ENCODE measurements at places on chromosomes 7 and 10.

DNA sequence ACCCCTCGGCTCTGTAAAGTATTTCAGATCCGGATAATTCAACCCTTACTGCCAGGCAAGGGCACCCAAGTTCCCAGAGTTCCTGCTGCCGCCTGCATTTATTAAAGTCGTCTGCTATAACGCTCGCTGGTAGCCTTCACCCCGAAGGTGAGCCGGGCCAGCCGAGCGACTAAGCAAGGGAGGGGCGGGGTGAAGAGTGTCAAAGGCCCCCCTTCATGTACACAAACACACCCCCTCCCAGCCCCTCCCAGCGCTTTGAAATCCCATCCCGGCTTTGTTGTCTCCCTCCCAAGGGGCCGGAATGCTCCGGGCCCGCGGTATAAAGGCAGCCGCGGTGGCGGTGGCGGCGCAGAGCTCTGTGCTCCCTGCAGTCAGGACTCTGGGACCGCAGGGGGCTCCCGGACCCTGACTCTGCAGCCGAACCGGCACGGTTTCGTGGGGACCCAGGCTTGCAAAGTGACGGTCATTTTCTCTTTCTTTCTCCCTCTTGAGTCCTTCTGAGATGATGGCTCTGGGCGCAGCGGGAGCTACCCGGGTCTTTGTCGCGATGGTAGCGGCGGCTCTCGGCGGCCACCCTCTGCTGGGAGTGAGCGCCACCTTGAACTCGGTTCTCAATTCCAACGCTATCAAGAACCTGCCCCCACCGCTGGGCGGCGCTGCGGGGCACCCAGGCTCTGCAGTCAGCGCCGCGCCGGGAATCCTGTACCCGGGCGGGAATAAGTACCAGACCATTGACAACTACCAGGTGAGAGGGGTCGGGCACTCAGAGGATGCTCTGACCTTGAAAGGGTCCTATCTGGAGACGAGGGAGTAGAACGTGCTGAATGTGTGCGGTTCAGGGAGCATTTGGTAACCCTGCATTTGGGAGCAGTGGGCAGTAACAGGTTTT lies at the start of gene DKK1:
Gene DKK1, plus strand, starts transcription at position 349 of the 889 bp plus-strand sequence. Its CDS starts 154 bp downstream, at position 503.
- no peak for DNase-seq

DNA sequence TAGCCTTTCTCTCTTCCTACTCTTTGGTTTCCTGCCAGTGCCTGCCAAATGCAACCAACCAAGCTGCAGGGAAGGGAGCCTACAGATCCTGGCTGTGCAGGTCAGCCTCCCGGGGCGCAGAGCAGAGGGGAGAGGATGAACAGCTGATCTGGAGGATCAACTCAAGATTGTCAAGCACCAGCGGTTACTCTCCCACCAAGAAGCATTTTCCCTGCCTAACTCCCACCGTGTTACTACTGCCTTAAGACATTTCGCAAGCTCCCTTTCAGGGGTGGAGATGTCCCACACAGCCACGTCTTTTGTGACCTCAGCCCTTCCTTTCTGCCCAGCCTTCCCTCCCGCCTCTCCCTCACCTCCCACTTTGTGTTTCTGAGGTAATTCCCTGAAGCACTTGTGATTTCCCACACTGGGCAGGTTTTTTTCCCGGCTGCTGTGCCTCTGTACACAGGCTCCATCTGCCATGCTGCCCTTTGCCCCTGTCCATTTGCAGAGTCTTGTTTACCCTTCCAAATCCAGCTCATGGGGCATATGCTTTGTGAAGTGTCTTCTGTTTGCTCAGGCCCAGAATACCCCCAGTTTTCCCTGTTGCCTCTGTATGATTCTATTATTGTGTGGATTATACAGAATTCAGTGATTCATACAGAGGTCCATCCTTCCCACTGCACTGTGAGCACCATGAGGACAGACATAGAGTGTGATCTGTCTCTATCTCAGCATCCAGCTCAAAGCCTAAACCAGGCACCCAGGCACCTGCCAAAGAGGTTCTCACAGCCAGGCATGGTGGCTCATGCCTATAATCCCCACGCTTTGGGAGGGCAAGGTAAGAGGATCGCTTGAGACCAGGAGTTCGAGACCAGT lies 40.9 kb upstream of the PAPSS2 start:
- no peak for DNase-seq

DNA sequence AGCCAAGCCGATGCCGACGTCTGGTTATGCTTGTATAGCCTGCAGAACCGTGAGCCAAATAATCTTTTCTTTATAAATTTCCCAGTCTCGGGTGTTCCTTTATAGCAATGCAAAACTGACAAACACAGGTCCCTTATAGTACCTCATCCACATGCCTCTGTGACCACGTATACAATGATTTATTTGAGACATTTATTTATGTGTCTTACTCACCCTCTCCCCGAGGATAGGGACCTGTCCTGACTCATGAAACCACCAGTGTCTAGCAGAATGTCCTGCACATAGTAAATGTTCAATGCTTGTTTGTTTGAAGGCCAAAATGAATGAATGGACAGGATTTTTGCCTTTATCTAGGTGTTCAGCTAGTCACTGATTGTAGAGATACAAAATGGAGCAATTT lies 147.9 kb upstream of the FZD8 start:
- DNase-seq, result no peak

DNA sequence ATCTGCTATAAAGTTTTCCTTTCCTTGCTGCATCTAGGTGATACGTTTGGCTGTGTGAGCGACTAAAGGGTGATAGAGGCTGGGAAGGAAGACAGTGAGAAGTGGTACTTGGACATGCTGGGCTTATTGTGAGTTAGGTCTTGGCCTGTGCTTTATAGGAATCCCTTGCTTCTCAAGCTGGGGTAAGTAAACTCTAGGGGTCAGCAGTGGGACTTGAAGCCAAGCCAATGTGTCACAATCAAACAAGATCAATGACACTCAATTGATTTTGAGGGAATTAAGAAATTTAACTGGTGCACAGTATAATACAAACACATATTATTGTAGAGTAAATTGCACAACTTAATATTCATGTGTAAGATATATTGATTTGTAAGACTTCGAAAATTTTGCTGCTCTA lies 155.8 kb upstream of the AOAH start:
- no peak for DNase-seq

GRCh38 chr10:115044891-115045290 lies 48.3 kb upstream of the ATRNL1 start:
- no peak for DNase-seq

GRCh38 chr10:11379771-11380170 lies 231.7 kb downstream of the USP6NL start:
- DNase-seq, result no peak

- DNase-seq, result no peak
These were observed 15.9 kb upstream of the ADCK2 start for GRCh38 chr7:140656548-140657515.
